ENCODE measurements at places on chromosomes 5 and 9.
A peak's percentile ranks its signal among the peaks of the same experiment; 100 is the strongest.

DNA sequence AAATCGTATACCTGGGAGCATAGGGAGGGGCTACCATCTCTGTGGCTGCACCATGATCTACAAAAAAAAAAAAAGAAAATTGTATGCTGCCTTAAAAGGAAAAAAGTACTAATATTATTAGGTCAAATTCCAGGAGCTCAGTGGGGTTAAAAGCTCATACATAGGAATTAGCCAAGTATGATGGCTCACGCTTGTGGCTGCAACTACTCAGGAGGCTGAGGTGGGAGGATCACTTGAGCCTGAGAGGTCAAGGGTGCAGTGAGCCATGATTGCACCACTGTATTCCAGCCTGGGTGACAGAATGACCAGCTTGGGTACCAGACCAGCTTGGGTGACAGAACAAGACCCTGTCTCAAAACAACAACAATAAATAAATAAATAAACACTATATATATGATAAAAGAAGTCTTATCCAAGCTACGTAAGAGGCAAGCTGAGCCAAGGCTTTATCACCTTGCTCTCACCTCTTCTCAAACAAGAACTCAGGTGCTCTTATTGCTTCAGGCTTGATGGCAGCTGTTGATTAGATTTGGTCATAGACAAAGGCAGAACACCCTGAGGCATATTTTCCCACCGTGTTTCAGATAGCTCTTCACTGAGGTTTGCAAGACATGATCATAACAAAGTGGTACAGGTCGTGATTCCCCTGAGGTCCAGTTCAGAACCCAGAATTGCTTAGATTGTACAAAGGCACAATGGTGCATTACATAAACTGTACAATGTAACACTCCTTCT lies 3.3 kb upstream of the FBXW11 start:
- no peak for DNase-seq

DNA sequence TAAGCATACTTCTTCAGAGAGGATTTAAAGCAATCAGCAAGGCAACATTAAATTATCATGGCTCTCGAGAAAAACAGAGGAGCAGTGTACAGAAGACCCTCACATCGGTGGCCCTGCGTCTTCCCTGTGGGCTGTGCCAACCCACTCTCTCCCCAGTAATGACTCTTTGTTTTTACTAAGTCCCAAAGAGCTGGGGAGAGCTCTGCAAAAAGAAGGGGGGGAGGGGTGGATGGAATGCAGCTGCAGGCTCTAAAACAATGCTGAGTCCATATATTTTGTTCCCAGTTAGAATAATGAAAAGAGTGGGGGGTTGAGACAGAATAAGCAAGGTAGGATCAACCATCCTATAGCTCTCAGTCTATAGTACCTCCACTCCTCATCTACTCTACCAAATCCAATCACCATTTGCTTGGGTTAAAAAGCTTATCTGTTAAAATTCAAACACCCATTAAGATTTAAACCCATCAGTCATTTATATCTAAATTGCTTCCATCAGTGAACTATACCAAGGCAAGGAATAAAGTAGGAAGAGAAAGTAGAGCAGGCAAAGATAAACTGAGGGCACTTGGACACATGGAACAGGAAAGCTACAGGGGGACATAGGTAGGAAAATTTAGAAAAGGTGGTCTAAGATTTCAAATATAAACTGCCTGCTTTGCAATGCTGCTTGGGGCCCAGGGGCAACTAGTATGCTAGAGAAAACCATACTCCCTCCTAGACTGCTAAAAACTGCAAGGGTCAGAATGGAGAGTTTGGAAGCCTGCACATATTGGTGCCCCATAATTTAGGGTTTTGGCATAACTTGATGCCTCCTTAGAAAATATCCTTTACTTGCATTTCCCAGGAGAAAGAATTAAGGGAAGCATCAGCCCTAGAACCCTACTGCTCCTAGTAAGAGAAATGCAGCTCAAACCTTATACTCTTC lies 20.6 kb downstream of the ELL2 start:
- no peak for DNase-seq

GRCh38 chr5:56858777-56859442 lies 43.6 kb downstream of the MAP3K1 start:
- no peak for DNase-seq

DNA sequence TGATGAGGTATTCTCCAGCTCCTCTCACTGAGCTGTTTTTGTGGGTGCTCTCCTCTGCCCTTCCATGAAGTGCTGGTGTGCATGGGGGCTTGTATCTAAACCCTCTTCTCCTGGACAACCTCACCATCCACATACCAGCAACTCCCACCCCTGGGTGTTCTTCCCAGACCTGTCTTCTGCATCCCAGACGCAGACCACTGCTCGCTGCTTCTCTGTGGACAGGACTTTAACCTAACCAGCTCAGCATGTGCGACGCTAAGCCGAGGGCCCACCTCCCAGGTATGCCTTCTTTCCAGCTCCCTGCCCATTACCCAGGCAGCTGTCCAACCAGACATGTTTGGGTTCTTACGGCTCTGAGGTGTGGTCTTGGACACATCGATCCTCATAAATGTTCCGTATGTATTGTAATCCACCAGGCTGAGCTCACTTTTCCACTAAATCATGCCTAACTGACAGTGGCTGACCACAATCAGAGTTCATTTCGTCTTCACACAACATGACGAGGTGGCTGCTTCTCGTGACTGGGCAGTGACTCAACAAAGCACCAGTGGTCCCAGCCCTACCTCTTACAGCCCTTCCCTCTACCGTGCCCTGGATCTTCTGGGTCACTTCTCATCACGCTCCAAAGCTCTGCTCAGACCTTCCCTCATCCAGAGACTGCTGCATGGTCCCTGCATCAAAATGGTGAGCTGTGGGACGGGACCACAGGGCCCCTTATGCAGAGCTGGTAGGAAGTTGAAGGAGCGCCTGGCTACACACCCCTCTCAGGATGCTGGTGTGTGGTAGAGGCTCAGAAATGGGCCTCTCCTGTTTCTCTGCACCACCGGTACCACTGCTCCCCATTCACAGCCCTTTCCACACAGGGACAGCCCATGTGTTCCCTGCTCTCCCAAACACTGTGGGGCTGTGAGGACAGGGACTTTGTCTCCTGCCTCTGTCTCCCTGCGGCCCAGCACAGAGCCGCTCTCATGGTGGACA lies 9.6 kb upstream of the PTGES2 start:
- no peak for DNase-seq

DNA sequence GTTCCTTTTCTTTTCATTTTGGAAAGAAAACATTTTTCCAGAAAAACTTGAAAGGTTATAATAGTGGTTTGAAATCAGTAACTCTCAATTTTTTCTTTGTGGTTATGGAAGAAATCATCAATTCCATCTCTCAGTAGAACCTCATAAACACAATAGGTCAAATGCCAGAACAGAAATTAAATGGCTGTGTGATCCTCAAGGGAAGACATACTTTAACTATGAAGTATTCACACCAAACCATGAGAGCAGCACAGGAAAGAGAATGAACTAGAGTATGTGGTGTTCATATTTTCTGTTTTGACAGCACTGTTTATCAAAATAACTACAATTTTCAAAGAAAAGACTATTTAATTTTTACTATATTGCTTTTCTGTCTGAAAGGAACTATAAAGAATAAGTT lies 29.7 kb upstream of the EFNA5 start:
- no peak for DNase-seq

- peak; percentile 35 for DNase-seq
Observed at GRCh38 chr5:6362846-6363245, 15.5 kb downstream of the MED10 start.

GRCh38 chr5:170662966-170663365 lies 120.6 kb upstream of the GABRP start:
- DNase-seq: no peak

GRCh38 chr5:107655831-107656230 lies 14.9 kb downstream of the EFNA5 start:
- DNase-seq: no peak
